Esophagus muscularis mucosa (tissue), 4 donors: ENCODE measurements at places on chromosomes 2 and 18. TPM values are rescaled to one million over a fixed set of nuclear protein-coding genes. Genes with fewer than 3 reads are reported as not detected.

CABYR gene
- total RNA-seq, result 1.8 TPM

- DNase-seq, result no peak
Measured at GRCh38 chr18:58978916-58979315, 114.2 kb downstream of the ZNF532 start.

CRYGD gene
- not detected for total RNA-seq

FBXO41 gene
- total RNA-seq, result 3.1 TPM
